ENCODE measurements at places on chromosomes 16 and 17. TPM values are rescaled to one million over a fixed set of nuclear protein-coding genes. Genes with fewer than 3 reads are reported as not detected.

ARL16 gene
- 16.3 TPM for total RNA-seq

ADGRG1 gene
- total RNA-seq: 25.8 TPM

HDAC5 gene
- 22.7 TPM for total RNA-seq

KRTAP3-2 gene
- not detected for total RNA-seq

- DNase-seq: no peak
Observed at GRCh38 chr16:22030087-22030812, 22.3 kb downstream of the MOSMO start.

DNA sequence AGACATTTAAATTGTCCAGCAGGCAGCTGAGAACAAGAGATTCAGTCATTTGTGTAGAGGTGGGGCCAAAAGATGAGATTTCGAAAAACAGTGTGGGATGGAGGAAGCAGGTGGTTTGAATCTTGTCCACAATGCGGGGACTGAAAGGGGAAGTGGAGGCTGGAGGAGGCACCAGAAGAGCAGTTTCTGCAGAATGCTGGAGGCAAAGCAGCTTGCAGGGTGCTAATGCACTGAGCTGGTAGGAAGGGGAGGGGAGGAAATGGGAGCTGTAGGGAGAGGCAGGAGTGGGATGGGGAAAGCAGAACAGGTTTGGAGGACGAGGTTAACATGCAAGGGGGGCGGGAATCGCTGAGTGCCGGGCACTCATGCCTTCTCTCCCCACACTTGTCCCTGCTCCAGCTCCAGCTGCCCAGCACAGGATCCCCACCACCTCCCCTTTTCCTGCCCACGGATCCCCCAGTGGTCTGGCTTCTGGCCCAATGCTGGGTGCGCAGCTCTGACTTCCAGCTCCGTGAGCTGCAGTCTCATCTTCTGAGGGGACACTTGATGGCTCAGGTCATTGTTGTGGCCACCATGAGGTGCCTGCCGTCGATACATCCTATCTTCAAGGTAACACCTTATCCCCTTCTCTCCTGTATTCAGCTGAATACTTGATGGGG is 9.4 kb downstream of the C17orf100 start:
- no peak for DNase-seq

DNA sequence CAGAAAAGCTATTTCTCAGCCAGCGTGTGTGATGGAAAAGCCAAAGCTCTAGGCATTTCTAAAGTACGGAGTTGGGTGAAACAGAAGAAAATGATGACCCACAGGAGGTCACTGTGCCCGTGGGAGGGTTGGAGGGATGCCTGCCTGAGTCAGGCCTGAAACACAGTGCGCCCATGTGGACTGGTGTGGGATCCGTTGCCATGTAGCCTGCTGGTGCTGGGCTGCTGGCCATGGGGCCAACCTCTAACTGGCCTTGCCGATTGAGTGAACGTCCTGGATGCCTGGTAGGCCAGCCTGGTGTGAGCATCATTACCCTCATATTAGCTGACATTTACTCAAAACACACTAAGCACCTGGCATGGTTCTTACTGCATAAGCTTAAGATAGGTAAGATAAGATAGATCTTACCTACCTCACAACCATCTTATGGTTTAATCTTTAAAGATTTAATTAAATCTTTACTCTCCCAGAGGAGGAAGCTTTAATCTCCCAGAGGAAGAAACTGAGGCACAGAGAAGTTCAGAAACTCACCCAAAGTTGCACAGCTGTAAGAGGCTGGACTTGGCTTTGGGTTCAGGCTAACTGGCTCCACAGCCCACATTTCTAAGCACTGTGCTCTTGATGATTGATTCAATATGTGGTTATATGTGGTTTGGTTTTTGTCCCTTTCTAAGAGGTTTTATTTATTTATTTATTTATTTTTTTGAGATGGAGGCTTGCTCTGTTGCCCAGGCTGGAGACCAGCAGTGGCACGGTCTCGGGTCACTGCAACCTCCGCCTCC is 15.7 kb downstream of the MGAT5B start:
- DNase-seq: no peak

- DNase-seq: no peak
Observed at GRCh38 chr16:54568906-54569807, 282.6 kb upstream of the IRX3 start.

GRCh38 chr16:84501077-84501735 is 3.3 kb downstream of the MEAK7 start:
- no peak for DNase-seq

DNA sequence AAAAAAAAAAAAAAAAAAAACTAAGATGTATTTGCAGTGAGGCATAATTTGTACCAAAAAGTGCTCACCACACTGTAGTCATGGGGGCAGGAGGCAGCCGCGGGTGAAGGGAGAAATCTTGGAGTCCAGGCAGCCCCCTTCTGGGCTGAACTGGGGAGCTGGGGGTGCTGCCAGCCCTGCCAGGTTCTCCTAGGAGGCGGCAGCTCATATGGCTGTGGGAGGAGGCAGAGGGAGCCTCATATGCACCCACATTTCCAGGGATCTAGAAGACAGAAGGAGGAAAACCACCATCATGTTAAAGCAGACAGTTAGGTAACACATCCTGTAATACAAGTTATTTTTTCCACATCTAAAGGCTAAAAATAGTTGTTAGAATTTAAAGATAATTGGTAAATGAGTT is 16.3 kb downstream of the MAPT start:
- DNase-seq: no peak

DNA sequence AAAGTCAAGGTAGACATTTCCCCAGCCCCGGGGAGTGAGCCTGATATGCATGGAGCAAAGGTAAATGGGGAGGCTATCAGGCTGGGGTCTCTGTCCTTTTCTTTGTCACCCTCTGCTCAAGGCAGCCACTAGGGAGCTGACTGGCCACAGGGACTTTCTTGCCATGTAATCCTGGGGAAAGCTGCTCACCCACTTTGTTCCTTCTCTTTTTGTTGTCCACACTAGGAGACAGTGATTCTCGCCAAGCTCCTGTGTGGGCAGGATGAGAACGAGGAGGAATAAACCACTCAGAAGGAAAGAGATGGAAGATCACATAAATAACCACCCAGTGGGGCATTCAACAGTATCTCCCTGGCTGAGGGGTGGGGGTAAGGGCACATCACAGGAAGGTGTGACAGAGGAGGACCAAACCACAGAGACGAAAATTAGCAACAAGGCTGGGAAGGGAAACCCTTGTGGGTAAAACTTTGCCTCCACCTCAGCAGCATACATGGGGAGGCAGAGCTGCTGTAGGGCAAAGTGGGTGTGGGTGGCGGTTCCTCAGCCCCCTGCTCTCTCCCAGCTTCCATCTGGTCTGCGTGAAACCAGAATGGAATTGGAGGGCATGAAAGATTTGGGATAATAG is 26.2 kb upstream of the CCL1 start:
- DNase-seq: no peak

DNA sequence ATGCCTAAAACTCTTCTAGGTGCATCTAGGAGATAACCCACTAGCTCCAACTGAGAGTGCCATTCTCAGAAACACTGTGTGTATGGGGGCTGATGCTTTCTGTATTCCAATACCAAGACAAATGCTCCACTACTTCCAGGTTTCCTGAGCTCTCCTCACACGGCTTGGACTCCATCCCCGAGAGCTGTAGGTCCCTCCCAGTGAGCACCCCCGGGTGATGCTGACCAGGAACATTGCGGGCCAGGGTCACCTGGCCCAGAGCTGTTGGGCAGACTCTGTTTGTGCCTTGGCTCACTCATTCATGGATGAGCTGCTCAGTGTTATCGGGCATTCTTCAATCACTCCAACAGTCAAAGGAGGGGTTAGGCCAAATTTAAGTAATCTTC is 7.0 kb downstream of the CUEDC1 start:
- no peak for DNase-seq

DNA sequence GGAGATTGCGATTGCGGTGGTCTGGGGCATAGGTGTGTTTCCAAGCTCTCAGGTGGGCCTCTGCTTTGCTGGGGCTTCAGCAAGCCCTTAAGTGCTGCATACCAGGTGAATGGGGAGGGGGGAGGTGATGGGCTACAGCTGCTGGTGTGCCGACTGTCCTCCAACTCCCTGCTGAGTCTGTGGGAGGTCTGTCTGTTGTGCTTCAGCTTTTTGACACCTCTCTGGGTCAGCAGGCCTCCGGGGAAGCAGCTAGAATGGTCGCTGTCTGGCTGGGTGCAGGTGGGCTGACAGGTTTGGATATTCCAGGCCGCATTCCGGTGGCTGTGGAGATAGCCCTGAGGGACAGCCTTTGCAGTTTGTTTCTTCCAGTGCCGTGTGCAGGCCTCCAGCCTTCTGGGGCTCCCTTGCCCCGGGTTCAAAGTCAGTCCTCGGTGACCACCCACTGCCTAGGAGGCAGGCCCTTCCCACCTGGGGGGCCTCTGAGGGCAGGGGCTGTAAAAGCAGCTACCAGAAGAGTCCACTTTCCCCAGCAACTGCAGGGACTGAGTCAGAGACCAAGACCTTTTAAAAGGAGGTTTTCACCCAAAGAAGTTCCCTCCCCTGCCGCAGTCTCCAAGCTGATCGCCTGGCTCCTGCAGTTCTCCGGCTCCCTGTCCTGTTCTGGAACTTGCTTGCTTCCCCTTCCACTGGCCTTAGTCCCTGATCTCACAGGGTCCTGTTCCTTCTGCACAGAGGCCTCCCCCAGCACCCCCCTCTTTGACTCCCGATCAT is 2.0 kb upstream of the TTYH2 start:
- no peak for DNase-seq

DNA sequence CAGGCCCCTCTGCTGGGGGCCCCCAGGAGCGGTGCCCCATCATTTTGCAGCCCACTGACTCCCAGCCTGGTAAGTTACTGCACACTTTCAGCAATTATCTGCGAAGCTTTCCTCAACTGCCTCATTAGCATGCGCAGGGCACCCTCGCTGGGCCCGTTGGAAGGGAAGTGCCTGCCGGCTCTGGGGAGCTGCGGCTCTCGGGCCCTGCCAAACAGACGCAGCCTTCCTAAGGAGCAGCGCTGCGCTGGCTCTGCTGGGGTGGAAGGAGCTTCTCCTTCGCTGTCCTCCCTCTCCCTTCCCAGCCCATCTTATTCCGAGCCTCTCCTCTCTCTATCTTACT is 71.0 kb downstream of the RBBP6 start:
- DNase-seq: no peak

GRCh38 chr17:231966-232807 is 50.7 kb upstream of the DOC2B start:
- no peak for DNase-seq

DNA sequence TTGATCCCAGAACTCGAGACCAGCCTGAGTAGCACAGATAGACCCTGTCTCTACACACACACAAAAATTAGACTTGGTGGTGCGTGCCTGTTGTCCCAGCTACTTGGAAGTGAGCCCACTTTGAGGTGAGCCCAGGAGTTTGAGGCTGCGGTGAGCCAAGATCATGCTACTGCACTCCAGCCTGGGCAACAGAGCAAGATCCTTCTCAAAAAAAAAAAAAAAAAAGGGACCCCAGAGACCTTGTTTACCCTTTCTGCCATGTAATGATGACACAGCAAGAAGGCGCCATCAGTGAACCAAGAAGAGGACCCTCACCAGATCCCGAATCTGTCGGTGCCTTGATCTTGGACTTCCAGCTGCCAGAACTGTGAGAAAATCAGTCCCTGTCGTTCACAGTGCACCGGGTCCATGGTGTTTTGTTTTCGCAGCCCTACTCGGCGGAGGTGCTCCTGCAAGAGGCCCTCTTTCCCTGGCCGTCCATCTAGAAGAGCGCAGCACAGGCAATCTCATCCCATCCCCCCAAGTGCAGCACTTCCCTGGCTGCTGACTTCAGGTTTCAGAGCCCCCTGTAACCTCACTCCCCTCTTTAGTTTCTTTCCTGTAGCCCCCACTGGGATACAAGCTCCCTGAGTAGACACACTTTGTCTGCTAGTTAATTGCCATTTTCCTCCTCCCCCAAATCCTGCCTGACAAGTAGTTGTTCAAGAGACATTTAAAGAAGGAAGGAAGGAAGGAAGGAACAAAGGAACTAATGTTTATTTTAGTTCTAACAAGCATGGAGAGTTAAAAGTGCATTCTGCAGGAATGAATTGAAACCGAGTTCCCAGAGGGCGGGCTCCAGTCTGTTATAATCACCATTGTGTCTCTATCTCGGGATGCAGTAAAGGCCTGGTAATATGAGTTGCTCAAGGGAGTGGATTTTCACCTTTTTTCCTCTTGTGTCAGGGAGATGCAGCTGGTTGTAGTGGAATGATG is 115.3 kb downstream of the SNX29 start:
- no peak for DNase-seq

DNA sequence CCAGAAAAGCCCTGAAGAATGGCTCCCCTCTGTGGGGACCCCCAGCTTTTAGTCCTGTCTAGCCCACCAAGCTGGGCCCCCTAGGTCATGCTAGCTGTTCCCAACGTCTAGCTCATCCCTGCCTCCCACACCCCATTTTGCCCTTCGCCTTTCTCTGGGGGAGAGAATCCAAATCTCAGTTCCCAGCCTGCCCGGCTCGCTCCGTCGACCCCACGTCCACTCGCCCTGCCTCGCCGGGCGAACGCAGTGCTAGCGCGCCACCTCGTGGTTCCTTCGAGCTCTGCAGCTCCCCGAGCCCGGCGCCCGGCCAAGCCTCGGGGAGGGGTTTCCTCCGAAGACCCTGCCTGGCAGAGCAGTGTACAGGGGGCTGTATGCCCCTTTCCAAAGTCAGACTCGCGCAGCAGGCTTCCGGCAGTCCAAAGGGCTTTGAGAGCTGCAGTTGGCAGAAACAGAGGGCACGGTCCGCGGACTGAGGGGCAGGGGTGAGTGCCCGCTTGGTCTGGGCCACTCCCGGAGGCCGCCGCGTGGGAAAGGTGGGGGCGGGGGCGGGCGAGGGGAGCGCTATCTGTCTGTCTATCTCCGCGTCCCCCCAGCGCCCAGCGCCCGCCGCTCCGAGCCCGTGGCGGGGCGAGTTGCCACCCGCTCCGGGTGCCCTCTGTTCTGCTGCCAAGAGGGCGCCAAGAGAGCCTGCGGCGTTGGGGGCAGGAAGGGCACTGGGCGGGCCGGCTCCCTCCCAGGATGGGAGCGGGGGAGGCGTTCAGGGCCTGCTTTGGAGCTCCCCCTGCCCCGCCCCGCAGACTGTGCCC is 1.7 kb upstream of the DLX3 start:
- peak; percentile 44 for DNase-seq

- DNase-seq: peak; percentile 73
Observed at GRCh38 chr16:1152651-1153259, at the start of gene CACNA1H. TSS of gene CACNA1H (plus strand) at chr16:1153106. CDS start at chr16:1153738, 632 bp downstream.

GRCh38 chr16:67449739-67450138 is 18.8 kb downstream of the HSD11B2 start:
- no peak for DNase-seq

DNA sequence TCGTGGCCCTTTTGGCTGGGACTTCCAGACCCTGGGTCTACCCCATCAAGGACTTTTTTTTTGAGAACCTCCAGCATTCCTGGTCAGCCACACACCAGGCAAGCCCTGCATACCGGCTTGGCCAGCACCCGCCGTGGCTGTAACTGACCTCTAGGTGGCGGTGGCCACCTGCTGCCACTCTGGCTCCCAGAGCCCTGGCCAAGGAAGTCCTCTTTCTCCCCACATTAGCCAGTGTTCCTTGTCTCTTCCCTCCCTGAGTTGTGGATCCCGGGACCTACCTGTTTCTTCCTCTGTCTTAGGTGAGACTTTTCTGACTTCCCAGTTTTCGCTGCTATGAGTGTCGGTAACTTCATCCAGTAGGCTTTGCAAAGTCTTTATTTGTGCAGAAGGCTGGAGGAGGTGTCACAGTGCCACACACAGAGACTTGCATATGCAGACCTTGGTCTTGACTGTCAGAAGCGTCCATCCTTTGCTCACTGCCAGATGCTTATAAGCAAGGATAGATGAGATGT is 348.3 kb downstream of the CPPED1 start:
- DNase-seq: no peak

- DNase-seq: no peak
Observed at GRCh38 chr17:76704805-76705204, 6.0 kb downstream of the MXRA7 start.

All from CD8-positive, alpha-beta memory T cell (primary cell).